Hematopoietic multipotent progenitor cell treated with erythropoietin and hydrocortisone succinate and interleukin-3 and kit ligand, for 4 days (in vitro differentiated cells): ENCODE measurements at places on chromosomes 6 and 20.

DNA sequence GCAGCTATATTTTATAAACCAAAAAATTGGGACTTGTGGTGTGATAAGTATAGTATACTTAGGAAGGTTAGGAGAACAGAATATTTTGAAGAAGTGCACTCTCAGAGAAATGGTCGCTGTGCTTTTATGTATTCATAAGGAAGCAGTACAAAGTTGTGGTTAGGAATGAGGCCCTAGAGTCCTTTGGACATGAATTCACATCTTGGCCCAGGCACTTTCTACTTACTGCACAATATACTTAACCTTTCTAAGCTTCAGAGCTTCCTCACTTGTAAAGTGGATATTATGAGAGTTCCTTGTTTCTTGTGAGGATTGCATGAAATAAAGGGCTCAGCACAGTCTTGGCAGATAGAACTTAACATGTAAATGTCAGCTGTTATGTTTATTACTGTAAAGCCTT, 21.0 kb upstream of the SERINC3 start:
- DNase-seq, result peak; percentile 61

DNA sequence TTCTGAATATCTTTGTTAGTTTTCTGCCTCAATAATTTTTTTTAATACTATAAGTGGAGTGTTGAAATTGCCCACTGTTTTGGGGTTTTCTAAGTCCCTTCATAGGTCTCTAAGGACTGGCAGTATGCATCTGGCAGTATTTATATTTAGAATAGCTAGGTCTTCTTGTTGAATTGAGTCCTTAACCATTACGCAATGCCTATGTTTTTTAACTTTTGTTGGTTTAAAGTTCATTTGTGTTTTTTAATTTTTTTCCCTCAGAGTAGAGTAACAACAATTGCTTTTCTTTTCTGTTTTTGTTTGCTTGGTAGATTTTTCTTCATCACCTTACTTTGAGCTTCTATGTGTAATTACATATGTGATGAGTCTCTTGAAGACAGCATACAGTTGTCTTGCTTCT, 375.9 kb upstream of the EYS start:
- DNase-seq, result no peak

DNA sequence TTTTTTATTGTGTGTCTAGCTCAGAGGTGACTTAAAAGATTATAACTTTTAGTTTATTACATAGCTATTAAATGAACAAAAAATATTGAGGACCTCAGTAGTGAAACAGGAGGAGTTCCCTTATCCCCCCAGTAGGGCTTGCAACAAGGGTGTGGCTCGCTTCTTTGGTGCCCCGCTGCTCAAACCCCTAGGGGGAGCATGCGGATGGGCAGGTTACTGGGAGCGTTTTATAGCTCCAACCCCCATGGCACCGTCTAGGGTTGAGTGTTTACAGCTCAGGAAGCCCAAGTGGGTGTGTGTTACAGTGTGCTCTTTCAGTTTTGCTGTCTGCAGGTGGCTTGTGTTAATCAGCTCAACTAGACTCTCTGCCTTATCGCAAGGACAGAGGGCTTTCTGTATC, 1513.7 kb downstream of the GRIK2 start:
- DNase-seq, result no peak

DNA sequence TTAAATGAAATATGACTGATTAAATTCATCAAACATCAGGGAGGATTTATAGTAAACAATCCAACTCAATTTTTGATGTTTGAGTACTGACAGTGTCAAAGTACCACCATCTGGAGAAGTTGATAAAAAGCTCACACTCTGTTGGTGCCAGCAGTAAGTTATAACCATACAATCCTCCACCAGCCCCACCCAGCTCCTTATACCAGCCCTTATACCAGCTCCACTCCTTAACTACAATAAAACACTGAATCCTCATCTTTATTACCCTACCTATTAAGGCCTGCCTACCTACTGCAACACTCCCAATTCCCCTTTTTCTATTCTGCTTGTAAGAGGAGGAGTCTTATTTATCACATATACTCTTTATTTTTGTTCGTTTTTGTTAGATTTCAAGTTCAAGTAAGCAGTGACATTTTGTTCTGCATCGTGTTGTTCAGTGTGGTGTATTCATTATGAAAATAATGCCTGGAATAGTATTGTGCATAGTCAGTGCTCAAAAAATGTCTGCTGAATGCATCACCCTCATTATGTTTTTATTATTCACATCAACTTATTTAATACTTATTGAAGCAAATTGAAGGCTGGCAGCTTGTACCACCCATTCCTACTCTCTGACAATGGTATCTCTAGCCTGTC, 954.7 kb upstream of the ADGRB3 start:
- no peak for DNase-seq

- DNase-seq, result peak; percentile 2
Measured at GRCh38 chr6:84667252-84668213, 96.9 kb downstream of the TBX18 start.

DNA sequence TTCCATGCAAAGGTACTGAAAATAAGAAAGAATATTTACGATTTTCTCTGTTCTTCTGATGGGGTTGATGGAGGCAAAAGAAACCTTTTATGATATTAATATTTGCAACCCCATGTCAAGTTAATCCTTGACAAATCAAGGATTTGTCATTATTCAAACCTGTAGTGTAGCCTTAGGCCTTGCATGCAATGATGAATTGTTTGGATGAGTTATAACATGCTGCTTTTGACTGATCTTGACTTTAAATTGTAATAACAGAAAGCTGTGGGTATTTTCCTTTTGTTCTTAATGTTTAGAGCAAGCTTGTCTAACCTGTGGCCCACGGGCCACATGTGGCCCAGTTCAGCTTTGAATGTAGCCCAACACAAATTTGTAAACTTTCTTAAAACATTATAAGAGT, 13.0 kb upstream of the BAG2 start:
- no peak for DNase-seq

GRCh38 chr6:95091823-95092436, 485.4 kb upstream of the MANEA start:
- DNase-seq, result peak; percentile 75

GRCh38 chr6:88612631-88613030, 350.8 kb downstream of the RNGTT start:
- no peak for DNase-seq

- peak; percentile 93 for DNase-seq
Measured at GRCh38 chr6:107114213-107114925, 946 bp downstream of the BEND3 start.

DNA sequence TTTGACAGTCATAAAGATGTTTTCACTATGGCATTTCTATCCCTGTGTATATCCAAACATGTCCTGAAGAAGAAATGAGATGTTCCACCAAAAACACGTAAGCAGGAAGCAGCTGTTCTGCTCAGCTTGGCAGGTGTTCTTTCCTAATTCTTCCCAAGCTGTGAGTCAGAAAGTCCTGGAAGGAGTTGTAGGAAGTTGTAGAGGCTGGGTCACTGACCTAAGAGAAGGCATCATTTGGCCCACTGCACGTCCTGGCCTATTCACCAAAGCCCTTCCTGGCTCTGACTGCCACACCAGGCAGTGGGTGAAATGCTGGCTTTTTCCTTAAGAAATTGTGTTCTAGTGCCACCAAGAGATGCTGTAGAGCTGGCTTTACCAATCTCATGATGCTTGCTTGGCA, 40.3 kb downstream of the STX11 start:
- no peak for DNase-seq

DNA sequence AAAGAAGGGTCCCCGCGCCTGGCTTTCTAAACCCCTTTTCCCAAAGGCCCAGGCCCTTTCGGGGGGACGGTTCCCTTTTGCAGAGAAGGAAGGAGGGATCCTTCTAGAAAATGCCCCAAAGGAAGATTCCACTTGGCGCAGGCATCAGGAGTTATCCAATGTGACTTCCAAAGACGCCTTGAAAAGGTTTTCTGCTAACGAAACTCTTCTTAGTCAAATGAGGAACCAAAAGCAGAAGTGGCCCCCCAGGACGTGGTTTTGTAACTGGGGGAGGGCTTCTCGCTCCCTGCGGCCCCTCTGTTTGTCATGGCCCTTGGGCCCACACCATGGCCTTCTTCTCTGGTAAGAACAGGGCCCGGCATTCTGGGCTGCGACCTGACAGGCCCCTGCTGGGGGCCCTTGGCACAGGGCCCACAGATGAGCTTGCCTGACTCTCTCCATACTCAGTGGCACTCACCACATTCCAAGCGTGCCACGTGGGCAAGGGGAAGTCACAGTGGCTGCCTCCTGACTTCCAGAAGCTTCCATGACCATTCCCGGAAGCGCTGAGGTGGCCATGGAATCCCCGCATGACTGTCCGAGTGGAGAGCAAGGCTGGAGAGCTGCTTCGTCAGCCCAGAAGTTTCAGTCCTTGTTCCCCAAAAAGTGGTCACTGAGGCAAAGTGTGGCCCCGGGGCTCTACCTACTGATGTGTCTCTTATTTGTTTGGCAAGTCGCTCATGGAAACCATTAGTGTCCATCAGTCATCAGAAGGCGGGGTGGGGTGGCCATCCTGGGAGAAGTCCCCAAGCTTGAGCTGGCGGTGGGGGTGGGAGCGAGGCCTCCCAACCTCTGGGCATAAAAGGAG, 834 bp upstream of the CTSZ start:
- DNase-seq, result peak; percentile 87

GRCh38 chr6:165714907-165715306, 51.9 kb upstream of the PDE10A start:
- no peak for DNase-seq

DNA sequence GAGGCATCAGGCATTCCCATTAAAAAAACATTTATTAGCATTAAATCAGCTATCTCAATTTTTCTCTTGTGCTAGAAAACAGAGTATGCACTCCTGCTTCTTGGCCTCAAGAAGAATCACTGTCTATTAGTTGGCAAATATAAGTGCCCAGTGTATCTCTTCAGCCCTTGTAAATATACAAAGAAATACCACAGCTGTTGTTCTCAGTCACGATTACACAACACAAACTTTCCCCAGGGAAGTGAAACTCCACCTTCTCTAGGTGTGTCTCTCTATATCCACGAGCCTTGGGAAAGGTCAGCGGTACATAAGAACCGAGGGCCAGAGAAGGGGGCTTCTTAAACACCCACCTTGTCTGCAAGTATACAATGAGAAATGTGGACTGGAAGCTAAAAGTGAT, 194.7 kb downstream of the PKHD1 start:
- DNase-seq, result no peak
